Lung (tissue), 17 donors: ENCODE measurements at places on chromosomes 13 and 19. TPM values are rescaled to one million over a fixed set of nuclear protein-coding genes. Genes with fewer than 3 reads are reported as not detected.

- no peaks in the 10 kb centered on the region for H3K36me3 ChIP-seq
- no peaks in the 10 kb centered on the region for H3K4me1 ChIP-seq
- no peaks in the 10 kb centered on the region for H3K27me3 ChIP-seq
- DNase-seq, result peak; percentile 60
- H3K4me3 ChIP-seq, result no peak overlapping the region
- H3K27ac ChIP-seq, result no peak overlapping the region
Measured at GRCh38 chr13:25674371-25674770, 302.6 kb downstream of the ATP8A2 start.

- no peaks in the 10 kb centered on the region for H3K27me3 ChIP-seq
- no peaks in the 10 kb centered on the region for H3K4me1 ChIP-seq
- H3K27ac ChIP-seq, result no peak overlapping the region
- no peak for DNase-seq
- no peaks in the 10 kb centered on the region for H3K36me3 ChIP-seq
- no peak overlapping the region for H3K4me3 ChIP-seq
Measured at GRCh38 chr13:93685900-93686299, 459.3 kb downstream of the GPC6 start.

DNA sequence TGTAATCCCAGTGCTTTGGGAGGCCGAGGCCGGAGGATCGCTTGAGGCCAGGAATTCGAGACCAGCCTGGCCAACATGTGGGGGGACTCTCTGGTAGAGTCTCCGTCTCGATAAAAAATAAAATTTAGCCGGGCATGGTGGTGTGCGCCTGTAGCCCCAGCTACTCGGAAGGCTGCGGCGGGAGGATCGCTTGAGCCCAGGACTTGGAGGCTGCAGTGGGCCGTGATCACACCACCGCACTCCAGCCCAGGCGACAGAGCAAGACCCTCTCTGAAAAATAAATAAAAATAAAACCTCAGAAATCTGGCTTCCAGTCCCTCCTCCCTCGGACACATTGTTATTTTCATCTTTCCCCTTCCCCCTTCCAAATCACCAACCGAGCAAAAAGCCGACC lies 332 bp downstream of the IRGQ start:
- no peaks in the 10 kb centered on the region for H3K27me3 ChIP-seq
- peaks cover 2% of the 10 kb centered on the region for H3K36me3 ChIP-seq
- peaks cover 4% of the 10 kb centered on the region for H3K4me1 ChIP-seq
- peak overlapping the region; percentile 53 for H3K4me3 ChIP-seq

GRCh38 chr13:27341616-27342015 lies 71.0 kb downstream of the RASL11A start:
- H3K4me1 ChIP-seq, result no peaks in the 10 kb centered on the region
- H3K27ac ChIP-seq, result no peak overlapping the region
- H3K4me3 ChIP-seq, result no peak overlapping the region
- H3K36me3 ChIP-seq, result no peaks in the 10 kb centered on the region
- no peak for DNase-seq

- H3K27me3 ChIP-seq, result no peaks in the 10 kb centered on the region
- H3K4me1 ChIP-seq, result no peaks in the 10 kb centered on the region
- no peak overlapping the region for H3K4me3 ChIP-seq
- no peak overlapping the region for H3K27ac ChIP-seq
- no peaks in the 10 kb centered on the region for H3K36me3 ChIP-seq
Measured at GRCh38 chr19:2716722-2717637, 4.2 kb downstream of the DIRAS1 start.

DNA sequence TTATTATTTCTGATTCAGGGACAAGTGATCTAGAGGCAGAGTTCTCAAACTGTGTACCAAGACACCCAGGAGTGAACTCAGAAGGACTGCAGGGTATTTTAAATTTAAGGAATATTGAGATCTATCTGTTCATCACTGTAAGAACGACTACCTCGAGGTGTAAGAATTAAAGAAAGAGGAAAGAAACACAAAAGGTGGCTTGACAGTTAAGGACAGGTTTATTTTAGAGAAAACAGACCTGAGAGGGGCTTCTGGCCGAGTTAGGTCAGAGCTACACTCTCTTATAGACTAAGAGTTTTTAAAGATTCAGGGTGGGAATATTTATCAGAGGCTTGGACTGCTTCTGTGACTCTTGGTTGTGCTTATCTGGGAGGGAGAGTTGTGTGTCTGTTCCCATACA lies 12.6 kb upstream of the NLRP5 start:
- no peak overlapping the region for H3K27ac ChIP-seq
- no peaks in the 10 kb centered on the region for H3K36me3 ChIP-seq
- H3K4me1 ChIP-seq, result no peaks in the 10 kb centered on the region
- no peaks in the 10 kb centered on the region for H3K27me3 ChIP-seq

DNA sequence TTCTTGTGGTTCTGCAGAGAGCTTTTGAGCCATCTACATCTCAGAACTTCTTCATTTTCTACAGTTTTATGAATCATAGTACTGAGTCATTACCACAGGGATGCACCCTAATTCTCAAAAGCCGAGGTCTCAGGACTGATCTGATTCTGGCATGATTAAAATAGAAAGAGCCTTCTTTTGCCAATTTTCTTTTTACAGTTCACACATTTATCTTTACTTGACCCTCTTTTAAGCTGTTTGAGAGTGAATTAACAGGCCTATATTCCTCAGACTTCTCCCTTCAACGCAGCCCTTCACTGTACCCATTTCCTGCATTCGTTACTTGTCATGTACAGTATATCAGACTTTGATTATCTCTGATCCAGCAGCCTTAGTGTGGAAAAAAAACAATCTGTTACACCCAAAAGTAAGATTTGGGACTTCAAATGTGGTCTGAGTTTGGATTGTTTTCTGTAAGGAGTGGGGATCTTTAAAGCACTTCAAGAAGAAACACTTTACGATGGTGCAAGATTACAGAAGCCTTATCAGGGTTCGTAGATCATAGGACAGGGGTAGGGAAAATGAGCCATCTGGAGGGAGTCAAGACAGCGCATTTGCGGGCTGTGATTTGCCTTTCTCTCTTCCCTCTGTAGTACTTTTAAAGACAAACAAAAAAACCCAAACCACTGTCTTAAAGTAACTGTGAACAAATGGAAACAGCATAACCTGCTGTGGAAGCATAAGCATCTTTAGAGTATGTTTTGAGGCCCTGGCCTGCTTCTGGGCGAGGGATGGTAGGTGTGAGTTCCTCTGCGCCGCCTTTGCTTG lies 15.3 kb upstream of the GPR183 start:
- H3K4me1 ChIP-seq, result peaks cover 28% of the 10 kb centered on the region
- peak; percentile 87 for DNase-seq
- peak overlapping the region; percentile 47 for H3K27ac ChIP-seq
- H3K27me3 ChIP-seq, result no peaks in the 10 kb centered on the region

- no peak overlapping the region for H3K4me3 ChIP-seq
- no peaks in the 10 kb centered on the region for H3K36me3 ChIP-seq
- no peak overlapping the region for H3K27ac ChIP-seq
- H3K27me3 ChIP-seq, result no peaks in the 10 kb centered on the region
Measured at GRCh38 chr19:3857449-3858003, 11.3 kb downstream of the ZFR2 start.

- no peak overlapping the region for H3K4me3 ChIP-seq
- peaks cover 41% of the 10 kb centered on the region for H3K4me1 ChIP-seq
- H3K27ac ChIP-seq, result no peak overlapping the region
- H3K27me3 ChIP-seq, result no peaks in the 10 kb centered on the region
- no peaks in the 10 kb centered on the region for H3K36me3 ChIP-seq
Measured at GRCh38 chr19:2425622-2426581, 1.5 kb downstream of the TIMM13 start.

- peaks cover 18% of the 10 kb centered on the region for H3K4me1 ChIP-seq
- no peaks in the 10 kb centered on the region for H3K36me3 ChIP-seq
- no peak for DNase-seq
- peak overlapping the region; percentile 78 for H3K27ac ChIP-seq
Measured at GRCh38 chr19:42421101-42421500, 6.1 kb downstream of the LIPE start.

- H3K27ac ChIP-seq, result no peak overlapping the region
- peak; percentile 11 for DNase-seq
- H3K4me3 ChIP-seq, result no peak overlapping the region
- no peaks in the 10 kb centered on the region for H3K4me1 ChIP-seq
- no peaks in the 10 kb centered on the region for H3K36me3 ChIP-seq
Measured at GRCh38 chr13:47004027-47004426, 107.2 kb upstream of the HTR2A start.

DNA sequence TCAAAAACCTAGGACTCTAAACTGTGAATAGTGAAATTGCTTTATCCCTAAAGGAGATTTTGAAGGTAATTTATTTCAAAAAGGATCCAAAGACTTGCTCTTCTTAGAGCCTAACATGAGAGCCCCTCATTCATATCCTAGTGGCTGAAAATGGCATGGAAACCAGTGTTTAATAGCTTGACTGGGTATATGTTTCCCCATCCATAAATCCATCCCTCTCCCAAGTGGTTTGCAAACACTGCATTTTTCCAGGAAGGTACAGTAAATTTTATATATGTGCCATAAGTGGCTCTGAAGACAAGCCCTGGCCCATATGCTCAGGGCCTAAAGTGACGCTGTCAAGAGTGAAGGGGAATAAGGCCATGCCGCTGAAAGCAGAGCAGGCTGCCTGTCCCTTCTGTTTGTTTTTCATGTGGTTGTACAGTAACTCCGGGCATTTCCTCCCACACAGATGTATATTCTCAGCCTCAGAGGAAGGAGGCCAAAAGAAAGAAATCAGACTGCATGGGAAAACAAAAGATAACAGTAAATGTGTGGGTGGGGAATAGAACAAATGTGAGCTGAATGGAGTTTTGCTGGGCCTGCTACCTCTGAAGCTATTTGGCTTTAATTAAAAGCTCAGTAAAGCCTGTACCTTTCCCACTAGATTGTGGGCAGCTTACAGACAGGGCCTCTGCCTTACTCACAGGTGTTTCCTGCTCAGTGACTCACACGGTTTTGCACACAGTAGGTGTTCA lies 181.9 kb downstream of the PCDH9 start:
- peak; percentile 97 for DNase-seq
- no peak overlapping the region for H3K27ac ChIP-seq
- peaks cover 38% of the 10 kb centered on the region for H3K4me1 ChIP-seq
- no peak overlapping the region for H3K4me3 ChIP-seq
- no peaks in the 10 kb centered on the region for H3K36me3 ChIP-seq
- no peaks in the 10 kb centered on the region for H3K27me3 ChIP-seq

DNA sequence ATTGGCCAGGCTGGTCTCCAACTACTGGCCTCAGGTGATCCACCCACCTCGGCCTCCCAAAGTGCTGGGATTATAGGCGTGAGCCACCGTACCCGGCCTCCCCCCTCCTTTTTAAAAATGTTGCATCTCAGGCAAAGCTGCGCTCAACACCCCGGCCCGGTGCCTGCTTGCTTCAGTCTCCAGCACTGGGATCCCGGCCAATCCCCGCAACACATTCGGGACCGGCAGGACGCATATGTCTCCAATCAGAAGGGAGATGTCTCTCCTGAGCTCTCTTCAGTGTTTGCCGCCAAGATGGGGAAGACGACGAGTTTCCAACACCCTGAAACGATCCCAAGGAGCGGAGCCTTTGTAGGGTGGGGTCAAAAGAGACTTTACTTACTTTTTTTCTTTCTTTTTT lies 16.1 kb downstream of the GNG7 start:
- no peak overlapping the region for H3K27ac ChIP-seq
- H3K27me3 ChIP-seq, result no peaks in the 10 kb centered on the region
- DNase-seq, result no peak
- H3K4me1 ChIP-seq, result no peaks in the 10 kb centered on the region

DNA sequence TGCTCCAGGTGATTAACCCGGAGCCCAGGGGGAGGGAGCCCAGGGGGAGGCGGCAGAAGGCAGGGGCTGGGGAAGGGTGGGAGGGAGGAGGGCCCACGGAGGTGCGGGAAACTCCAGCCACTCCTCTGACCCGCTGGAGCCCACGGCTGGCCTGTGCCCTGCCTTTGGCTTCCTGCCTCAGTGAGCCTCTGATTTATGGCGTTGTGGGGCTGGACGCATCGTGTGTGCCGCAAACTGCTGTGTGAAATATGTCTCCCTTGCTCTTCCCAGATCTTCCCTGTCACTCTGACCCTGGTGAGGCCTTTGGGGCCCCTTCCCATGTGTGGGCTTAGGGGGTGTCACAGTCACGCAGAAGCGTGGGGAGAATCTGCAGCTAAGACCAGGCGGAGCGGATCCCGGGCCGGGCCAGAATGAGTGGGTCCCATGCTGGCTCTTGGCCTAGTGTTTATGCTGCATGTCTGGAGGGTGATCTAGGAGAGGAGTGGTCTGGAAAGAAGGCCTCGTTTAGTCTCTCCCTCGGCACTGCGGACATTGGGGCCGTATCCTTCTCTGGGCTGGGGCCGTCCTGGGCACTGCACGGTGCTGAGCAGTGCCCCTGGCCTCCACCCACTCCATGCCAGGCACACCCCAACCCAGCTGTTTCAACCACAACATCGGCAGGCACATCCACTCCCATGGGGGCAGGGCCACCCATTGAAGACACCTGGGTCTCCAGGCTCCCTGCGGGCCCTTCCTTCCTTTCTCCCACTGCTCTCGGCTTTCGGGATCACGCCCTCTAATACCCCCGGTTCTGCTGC lies 123.0 kb downstream of the KDM4B start:
- H3K27ac ChIP-seq, result no peak overlapping the region
- peak; percentile 85 for DNase-seq
- H3K36me3 ChIP-seq, result peaks cover 8% of the 10 kb centered on the region
- H3K4me3 ChIP-seq, result no peak overlapping the region
- H3K27me3 ChIP-seq, result no peaks in the 10 kb centered on the region

- no peak overlapping the region for H3K27ac ChIP-seq
- peak; percentile 34 for DNase-seq
- peaks cover 5% of the 10 kb centered on the region for H3K4me1 ChIP-seq
- no peaks in the 10 kb centered on the region for H3K36me3 ChIP-seq
- H3K4me3 ChIP-seq, result no peak overlapping the region
Measured at GRCh38 chr13:43335764-43336163, 312.4 kb downstream of the DNAJC15 start.

DNA sequence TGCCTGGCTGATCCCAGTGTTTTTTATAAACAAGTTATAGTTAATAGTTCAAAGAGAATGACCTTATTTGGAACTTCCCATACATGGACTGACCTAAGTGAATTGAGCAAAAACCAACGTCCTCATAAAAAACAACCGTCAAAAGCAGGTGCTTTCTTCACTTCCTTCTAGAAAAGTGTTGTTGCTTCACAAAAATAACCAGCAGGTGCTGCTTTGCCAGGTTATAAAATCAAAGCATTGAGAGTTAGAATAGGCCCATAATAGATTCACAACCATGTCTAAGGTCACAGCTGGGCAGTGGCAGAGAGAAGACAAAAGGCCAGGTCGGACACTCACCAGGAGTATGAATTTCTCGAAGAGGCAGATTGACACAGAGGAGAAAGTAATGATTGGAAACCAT lies 9.5 kb downstream of the RUBCNL start:
- no peak overlapping the region for H3K4me3 ChIP-seq
- no peak overlapping the region for H3K27ac ChIP-seq
- no peaks in the 10 kb centered on the region for H3K36me3 ChIP-seq
- no peaks in the 10 kb centered on the region for H3K4me1 ChIP-seq
- DNase-seq, result no peak

- H3K27ac ChIP-seq, result no peak overlapping the region
- no peaks in the 10 kb centered on the region for H3K4me1 ChIP-seq
- H3K4me3 ChIP-seq, result no peak overlapping the region
- H3K36me3 ChIP-seq, result no peaks in the 10 kb centered on the region
- DNase-seq, result no peak
- H3K27me3 ChIP-seq, result no peaks in the 10 kb centered on the region
Measured at GRCh38 chr19:46107371-46107770, 17.1 kb downstream of the IGFL3 start.

- H3K27ac ChIP-seq, result no peak overlapping the region
- H3K4me1 ChIP-seq, result no peaks in the 10 kb centered on the region
- H3K4me3 ChIP-seq, result no peak overlapping the region
- DNase-seq, result no peak
Measured at GRCh38 chr13:93411186-93411680, 184.6 kb downstream of the GPC6 start.

Gene NAPSA
- 2,584 TPM for polyA plus RNA-seq

Gene POLR2E
- 196 TPM for polyA plus RNA-seq

Gene GRK1
- polyA plus RNA-seq, result 0.03 TPM

Gene CLDN10
- polyA plus RNA-seq, result 3.0 TPM

Gene DIAPH3
- polyA plus RNA-seq, result 0.35 TPM

Gene DDX39A
- polyA plus RNA-seq, result 111 TPM

Gene NKPD1
- 0.07 TPM for polyA plus RNA-seq

Gene PCDH9
- polyA plus RNA-seq, result 1.1 TPM
